NCI-H1417 (cell line): ENCODE measurements at places on chromosomes 13 and 19.
A peak's percentile ranks its signal among the peaks of the same experiment; 100 is the strongest.

DNA sequence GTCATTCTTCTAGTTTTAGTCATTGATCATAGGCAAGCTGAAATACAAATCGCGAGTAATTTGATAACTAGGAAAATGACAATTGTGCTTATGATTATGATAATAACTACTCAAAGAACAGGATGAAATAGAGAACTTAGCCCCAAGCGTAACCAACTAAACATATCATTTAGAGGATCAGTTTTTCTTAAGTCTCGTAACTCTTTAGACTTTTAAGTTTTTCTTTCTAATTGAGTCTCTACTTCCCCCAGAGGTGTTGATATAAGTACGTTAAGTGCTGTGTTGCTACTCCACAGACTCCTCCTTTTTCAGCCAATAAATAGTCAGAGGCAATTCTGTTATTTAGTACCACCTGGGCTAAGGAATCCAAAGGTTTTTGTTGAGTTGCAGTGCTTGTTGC is 96.3 kb downstream of the NHLRC3 start:
- DNase-seq, result no peak

DNA sequence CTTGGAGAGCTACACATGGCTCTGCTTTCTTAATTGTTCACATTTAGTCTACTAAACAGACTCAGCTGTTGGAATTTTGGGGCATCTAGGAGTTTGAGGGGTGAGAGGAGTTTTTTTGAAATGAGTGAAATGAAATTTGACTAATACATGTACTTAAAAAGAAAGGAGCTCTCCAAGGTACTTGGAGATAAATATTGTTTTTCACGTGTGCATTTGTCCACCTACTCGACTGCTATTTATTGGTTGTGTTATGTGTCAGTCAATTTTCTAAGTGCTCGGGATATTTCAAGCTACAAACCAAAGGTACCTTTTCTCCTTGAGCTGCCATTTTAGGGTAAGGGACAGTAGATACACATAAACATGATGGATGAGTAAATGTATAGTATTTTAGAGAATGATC is 697.0 kb downstream of the LIG4 start:
- no peak for DNase-seq

GRCh38 chr13:73334445-73334844 is 275.6 kb downstream of the KLF5 start:
- DNase-seq, result no peak

DNA sequence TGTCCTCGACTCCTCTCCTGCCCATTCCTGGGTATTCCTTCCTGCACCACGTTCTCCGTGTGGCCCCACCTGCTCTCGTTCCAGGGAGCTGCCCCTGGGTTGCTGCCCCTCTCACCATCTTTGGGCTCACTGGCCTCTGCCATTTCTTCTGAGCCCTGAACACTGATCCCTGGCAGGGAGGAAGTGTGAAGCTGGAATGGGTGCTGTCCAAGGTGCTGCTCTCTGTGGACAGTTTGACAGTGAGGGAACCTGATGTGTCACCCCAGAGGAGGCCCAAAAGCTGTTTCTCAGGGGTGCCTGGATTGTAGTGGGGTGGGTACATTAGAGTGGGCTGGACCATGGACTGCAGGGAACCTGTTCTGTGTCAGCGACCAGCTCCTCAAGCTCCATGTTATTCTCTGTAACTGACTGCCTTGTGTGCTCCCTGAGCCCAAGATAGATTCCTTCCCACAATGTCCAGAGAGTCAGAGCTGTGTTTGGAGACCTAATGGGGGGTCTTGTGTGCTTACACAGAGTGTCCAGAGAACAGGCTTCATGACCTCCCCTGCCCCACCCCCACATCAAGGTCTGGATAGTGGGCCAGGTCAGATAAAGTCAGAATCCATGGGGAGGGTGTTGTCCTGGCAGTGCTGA is 7.2 kb upstream of the CEACAM8 start:
- DNase-seq, result no peak

- DNase-seq, result no peak
Observed at GRCh38 chr19:677601-678436, 1.6 kb downstream of the FSTL3 start.

DNA sequence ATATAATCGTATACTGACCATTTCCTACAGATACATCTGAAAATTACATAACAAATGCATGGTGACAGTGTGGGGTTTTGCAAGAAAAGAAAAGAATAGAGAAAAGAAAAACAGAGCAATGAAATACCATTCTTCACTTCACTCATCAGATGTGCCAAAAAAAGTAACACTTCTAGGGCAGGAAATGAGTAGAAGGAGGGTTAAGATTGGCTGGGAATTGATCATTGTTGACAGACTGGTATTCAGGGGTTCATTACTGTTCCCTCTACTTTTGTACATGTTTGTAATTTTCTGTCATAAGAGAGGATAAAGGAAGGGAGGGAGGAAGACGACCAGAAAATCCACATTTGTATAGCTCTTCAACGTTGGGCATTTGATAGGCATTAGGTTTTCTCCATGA is 31.5 kb downstream of the ABCC4 start:
- DNase-seq, result no peak

GRCh38 chr19:30428844-30429243 is 56.7 kb downstream of the ZNF536 start:
- no peak for DNase-seq

DNA sequence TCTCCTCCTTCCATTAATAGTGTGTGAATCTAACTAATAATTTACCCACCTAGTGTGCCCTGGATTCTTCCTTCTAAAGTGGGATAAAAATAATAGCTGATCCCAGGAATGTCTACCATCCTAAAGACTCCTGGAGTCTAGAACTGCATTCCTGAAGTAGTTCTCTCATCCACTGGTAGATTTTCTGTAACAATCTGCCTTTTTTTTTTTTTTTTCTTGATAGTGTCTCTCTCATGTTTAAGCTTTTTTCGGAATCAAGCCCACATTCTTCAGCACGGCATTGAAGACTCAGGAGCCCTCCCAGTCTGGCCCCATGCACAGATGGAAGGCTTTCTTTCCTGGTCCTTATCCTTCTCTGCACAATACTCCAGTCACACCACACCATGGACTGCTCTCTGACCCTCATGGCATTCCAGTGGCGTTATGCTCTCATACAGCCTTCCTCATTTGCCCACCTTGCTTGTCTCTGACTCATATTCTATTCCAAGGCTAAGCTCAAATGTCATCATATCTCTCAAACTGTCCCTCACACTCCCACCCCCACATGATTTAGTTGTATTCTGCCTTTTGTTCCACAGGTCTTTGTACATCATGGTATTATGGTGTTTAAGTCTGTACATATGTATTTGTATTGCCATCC is 68.7 kb upstream of the FRY start:
- no peak for DNase-seq

DNA sequence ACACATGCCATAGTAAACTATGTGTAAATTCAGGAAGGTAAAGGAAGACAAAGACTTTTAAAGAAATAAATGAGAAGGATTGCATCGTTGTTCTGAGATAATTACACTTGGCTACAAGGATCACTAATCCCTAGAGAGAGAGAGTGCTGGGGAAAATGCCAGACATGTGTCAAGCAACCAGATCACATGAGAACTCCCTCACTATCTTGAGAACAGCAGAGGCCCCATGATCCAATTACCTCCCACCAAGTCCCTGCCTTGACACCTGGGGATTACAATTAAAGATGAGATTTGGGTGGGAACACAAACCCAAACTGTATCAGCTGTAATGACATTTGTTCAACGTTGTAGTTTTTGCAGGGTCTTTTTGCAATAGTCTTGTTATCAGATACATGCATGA is 1600.9 kb upstream of the MIR17HG start:
- no peak for DNase-seq

DNA sequence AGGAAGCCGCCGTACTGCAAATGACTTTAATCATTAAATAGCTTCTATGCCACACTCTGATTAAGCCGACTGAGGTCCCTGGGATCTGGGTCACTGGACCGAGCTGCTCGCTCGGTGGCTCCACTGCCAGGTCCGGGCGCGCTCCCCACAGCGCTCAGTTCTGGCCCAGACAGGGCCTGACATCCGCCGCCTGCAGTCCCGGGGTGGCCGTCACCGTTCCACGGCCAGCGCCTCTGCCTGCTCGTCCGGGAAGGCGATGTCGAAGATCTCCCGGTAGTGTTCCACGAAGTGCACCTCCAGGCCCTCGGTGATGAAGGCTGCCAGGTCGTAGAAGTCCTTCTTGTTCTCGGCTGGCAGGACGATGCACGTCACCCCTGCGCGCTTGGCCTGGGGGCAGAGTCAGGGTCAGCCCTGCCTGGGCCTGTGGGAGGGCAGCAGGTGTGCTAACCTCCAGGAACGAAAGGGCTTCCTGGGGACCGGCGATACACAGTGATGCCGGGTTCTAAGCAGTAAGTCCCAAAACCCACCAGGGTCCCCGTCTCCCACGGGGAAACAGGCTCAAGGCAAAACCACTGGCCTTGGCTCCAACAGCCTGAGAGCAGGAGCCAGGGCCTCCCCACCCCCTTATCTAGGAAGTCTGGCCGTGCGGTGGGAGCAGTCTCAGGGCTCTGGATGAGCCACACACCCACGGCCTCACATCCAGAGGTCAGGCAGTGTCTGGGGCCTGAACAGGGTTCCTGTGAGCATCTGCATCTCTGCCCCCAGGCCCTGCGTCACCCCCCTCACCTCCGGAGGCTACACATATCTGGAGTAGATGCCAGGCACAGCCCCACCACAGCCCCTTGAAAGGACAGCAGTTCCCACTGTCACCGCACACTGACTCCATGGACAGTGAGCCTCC is 2.0 kb downstream of the RPL36 start:
- DNase-seq, result no peak

DNA sequence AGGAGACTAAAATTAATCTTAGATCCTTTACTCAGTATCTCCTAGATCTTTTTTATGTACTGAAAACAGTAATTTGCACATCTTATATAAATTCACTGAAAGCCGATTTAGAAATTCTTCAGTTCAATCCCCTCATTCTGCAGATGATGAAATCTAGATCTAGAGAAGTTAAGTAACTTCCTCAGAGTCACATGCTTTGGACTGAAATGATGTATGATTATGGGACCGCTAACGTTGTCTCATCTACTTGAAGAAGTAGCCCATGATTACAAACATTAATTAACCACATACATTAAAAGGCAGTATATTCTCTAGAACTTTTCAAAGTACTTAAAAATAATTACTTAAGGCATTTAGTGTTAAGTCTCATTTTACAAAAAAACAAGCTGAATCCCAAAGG is 37.8 kb downstream of the ELF1 start:
- DNase-seq, result no peak

GRCh38 chr13:45718063-45718462 is 15.9 kb downstream of the CBY2 start:
- peak; percentile 37 for DNase-seq

- no peak for DNase-seq
Observed at GRCh38 chr13:45300190-45300985, 40.6 kb downstream of the TPT1 start.

DNA sequence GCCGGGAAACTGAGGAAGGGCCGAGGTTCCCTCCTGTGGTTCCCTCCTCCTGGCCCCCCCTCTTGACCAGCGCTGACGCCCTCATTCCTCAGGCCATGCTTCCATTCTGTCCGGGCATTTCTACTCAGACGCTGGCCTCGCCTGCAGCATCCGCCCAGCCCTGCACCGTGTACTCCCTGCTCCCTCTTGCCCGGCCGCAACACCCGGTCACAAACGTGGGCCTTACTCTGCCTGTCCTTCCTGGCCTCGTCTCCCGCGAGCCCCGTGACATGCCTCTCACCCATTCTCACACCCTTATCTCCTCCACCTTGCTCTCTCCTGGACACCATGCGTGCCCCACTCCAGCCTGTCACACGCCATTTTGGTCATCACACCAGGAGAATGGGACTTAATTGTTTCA is 11.3 kb downstream of the HDGFL2 start:
- no peak for DNase-seq

GRCh38 chr13:26985285-26985878 is 186.2 kb downstream of the USP12 start:
- peak; percentile 62 for DNase-seq

GRCh38 chr13:95603887-95604555 is 40.5 kb downstream of the DZIP1 start:
- no peak for DNase-seq

GRCh38 chr13:113651511-113652403 is 6.2 kb downstream of the ATP4B start:
- no peak for DNase-seq

GRCh38 chr13:25951831-25952230 is 100.0 kb downstream of the SHISA2 start:
- DNase-seq, result no peak

DNA sequence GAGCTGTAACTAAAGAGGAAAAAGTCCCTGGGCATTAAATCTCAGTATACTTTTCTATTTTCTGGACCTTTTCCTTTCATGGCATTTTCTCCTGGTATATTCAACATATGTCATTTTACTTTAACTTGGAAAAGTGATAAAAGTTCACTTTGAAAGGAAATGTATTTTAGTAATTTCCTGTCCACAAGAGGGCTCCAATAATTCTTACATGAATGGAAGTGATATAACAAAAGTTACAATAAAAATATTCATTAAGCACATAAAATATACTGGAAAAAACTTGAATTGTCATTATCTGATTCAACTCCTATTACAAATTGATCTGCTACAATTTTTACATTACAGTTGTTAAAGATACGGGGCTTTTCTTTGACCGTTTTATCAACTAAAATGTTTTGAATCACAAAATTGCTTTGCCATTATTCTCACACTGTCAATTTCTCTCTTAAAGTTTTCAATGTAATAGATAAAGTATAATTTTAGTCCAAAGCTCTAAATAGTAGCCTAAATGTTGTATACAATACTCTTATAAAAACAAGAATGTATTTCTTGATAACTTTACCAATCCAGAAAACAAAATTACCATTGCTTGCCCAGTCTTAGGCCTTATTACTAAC is 4.9 kb downstream of the UBL3 start:
- DNase-seq, result no peak

- DNase-seq, result no peak
Observed at GRCh38 chr13:110236831-110237261, 70.1 kb downstream of the COL4A1 start.

DNA sequence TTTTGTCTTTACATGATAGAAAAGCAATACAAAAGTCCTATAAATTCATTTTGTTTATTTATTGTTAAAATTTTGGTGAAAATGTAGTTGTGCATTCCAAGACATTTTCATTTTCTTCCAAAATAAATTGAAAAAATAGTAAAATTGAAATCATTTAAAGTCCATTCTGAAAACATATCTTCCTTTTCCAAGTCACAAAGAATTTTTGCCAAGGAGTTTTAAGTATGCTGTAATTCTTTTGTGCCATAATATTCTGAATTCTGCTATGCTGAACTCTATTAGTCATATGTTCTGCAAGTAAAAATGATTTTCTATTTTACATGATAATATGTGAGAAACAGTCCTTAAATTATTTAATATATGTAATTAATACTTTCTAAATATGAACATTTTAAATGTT is 879.6 kb upstream of the SLC10A2 start:
- no peak for DNase-seq
